Endothelial cell of umbilical vein (primary cell): ENCODE measurements at places on chromosomes 4 and X. TPM values are rescaled to one million over a fixed set of nuclear protein-coding genes. Genes with fewer than 3 reads are reported as not detected.

SYTL4 gene
- 18.4 and 25.6 TPM in 2 replicates for total RNA-seq

DNA sequence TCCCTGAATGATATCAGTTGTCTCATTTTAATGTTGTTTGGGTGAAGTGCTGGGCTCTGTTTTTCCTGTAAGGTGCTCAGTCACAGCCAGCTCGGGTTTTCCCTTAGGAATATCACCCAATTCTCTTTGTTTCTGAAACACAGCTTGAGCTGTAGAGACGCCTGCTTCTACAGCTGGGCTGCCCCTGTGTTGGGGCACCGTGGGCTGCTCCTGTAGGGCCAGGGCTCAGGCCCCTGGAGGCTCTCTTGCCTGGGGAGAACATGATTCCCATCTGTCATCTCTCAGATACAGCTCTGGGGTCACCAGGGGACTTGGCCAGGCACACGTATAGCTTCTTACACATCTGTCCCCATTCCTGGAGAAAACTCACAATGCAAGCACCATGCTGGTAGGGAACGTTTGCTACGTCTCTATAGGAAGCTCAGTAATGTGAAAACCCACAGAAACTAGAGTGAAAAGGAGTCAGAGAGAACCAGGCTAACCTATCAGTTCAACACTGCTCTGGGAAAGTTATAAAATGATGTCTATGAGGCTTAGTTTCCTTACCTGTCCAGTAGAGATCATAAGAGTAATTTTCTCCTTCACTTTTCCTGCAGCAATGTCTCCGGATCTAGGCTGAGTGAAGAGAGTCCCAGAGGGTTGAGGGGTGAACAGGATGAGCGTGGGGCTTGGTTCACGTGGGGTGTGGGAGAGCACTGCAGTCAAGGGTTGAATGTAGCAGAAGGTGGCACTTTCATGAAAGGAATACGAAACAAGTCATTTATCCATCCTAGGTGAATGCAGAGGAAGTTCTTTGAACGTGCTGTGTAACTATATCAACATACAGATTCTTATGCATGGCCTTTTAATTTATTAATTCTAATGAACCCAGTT is 14.5 kb downstream of the FHDC1 start:
- DNase-seq, result no peak

PLK4 gene
- total RNA-seq, result 34.8 and 37.7 TPM in 2 replicates

GRCh38 chr4:121690001-121690400 is 6.8 kb downstream of the ANXA5 start:
- peak; percentile 43 for DNase-seq

CRMP1 gene
- not detected in 2 replicates for total RNA-seq

EGFL6 gene
- not detected in 2 replicates for total RNA-seq

GRCh38 chr4:100879471-100879870 is 361.6 kb upstream of the EMCN start:
- DNase-seq, result no peak

- no peak for DNase-seq
Measured at GRCh38 chrX:103704863-103705262, 5.8 kb upstream of the TMEM31 start.

DNA sequence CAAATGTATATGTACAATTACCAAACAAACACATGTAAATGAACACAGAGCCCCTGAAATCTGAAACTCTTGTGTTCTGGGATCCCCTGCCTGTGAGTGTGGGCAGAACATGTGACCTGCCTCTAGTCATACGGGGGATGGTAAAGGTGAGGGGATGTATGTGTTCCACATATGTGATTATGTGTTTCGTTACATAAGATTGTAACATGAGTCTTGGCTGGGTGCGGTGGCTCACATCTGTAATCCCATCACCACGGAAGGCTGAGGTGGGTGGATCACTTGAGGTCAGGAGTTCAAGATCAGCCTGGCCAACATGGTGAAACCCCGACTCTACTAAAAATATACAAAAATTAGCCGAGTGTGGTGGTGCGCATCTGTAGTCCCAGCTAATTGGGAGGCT is 37.1 kb upstream of the SLC2A9 start:
- no peak for DNase-seq

DNA sequence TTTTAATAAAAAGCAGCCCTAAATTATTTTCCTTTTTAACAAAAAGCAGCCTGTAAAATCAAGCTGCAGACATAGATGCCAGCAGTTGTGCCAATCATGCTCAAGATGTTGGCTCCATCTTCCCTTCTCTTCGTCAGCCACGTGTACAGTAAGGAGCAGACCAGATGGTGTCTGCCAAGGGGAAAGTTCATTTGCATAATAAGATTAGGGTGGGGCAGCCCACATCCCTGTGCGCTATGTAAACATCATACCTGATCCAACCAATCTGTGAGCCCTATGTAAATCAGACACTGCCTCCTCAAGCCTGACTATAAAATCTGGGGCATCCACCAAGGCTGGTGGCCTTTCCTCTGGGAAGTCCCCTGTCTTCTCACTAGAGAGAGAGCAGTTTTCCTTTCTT is 23.1 kb upstream of the C1GALT1C1 start:
- no peak for DNase-seq

- peak; percentile 21 for DNase-seq
Measured at GRCh38 chr4:6372649-6373525, 99.5 kb downstream of the PPP2R2C start.

PARM1 gene
- total RNA-seq, result not detected in 2 replicates

GRCh38 chrX:106613277-106613676 is 1.5 kb downstream of the RADX start:
- no peak for DNase-seq

FGG gene
- total RNA-seq, result not detected in 2 replicates

DNA sequence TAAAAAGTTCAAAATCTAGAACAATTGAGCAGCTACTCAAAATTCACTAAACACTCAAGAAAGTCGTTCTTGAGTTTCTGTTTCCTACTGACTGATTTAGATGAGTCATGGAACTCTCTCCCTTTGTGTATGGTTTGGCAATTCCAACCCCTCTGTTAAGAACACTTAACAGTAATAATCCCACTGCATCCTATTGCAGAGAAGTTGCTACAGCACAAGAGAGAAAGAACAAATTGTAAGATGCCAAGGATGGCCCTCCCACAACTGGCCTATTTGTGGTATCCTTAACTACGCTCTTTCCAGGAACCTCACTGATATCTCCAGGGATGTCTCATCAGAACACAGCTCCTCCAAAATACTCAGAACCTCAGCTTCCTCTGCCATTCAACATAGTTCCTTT is 701.8 kb upstream of the TENM3 start:
- no peak for DNase-seq

- DNase-seq, result no peak
Measured at GRCh38 chr4:101306764-101307615, 40.3 kb downstream of the PPP3CA start.

PIR gene
- 92.1 and 108 TPM in 2 replicates for total RNA-seq

DNA sequence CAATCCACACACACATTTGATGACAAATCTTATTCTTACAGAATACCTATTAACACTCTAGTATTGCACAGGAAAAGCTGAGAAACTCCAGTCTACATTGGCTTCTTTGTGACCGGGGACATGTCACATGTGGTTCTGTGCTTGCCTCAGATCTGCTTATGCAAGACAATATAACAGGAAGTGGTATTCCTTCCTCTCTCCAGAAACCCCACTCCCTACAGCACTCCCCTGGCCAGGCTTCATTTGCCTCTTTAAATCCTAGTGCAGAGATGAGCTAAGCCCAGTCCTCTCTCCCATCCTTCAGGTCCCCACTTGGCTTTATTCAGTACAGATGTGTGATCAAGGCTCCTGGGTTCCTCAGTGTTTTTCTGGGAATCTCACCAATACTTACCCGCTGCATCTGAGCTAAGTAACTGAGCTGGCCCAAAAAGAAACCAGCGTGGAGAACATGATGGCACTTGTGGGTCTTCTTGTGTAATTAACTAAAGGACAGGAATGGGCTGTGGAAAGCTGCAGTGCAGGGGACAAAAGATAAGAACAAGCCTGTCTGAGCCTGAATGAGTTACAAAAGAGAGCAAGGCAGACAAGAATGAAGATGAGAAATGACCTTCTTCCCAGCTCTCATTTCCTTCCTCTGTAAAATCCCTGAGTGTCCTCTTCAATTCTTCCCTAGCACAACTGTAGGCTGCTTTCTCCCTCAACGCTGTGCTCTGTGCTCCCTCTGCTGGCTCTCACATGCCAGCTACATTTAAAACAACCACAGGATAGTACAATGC is 105.6 kb downstream of the HNRNPD start:
- peak; percentile 37 for DNase-seq

IL21 gene
- not detected in 2 replicates for total RNA-seq

SPRY1 gene
- total RNA-seq, result 43.7 and 59.6 TPM in 2 replicates

DNA sequence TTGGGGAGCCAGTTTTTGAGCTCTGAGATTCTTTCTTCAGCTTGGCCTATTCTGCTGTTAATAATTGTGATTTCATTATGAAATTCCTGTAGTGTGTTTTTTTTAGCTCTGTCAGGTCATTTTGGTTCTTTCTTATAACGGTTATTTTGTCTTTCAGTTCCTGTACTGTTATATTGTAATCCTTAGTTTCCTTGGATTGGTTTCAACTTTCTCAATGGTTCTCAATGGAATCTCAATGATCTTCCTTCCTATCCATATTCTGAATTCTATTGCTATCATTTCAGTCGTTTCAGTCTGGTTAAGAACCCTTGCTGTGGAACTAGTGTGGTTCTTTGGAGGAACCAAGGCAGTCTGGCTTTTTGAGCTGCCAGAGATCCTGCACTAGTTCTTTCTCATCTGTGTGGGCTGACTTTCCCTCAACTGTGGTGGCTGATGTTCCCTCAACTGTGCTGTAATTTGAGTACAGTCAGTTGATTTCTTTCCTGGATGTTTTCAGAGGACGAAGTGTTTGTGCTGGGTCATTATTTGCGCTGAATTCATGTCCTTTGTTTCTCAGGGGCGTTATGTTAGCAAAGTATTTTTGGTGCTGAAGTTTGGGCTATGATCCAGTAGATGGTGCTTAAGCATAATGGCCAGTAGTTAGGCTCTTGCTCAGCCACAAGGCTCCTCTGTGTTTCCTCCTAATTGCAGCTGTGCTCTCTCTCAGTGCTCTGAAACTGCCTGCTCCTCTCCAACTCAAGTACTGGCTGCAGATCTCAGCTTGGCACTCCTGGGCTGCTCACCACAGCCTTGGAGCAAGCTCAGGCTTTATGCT is 27.5 kb downstream of the ENPEP start:
- DNase-seq, result no peak

BGN gene
- total RNA-seq, result 453 and 479 TPM in 2 replicates

GRCh38 chr4:81113024-81113423 is 82.5 kb downstream of the BMP3 start:
- DNase-seq, result no peak

DNA sequence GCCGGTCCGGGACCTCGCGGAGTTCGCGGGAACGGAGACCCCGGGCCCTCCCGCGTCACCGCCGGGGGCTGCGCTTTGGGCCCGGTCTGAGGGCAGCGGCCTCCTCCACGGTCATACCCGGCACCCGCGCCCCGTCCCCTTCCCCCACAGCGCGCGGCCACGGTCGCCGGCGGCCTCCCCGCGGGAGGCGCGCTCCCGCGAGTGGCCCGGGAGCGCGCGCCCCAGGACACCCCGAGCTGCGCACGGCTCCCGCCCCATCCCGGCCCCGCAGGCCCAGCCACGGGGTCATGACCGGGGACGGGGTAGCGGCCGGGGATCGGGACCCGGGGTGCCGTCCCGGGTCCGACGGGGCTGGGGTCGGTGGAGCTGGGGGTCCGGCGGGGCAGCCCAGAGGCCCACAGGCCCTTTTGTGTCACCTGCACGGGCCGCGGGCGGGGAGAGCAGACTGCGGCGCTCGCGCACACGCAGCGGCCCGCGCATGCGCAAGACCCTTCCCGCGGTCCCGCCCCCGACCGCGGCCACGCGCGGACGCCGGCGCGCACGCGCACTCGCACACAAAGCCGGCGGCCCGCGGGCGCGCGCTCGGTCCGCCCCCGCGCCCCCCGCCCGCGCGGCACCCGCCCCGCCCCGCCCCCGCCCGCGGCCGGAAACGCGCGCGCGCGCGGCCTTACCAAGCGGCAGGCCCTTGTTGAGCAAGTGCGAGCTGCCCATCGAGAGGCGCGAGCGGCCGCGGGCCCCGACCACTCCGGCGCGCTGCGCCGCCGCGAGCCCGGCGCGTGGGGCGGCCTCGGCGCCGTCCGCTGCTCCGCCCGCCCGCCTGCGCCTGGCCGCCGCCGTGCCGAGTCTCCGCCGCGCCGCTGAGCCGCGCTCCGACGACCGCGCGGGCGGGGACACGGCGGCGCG is at the start of gene CTBP1:
Gene CTBP1 (minus strand): TSS at position 886 of the 903 bp plus-strand sequence. CDS start 7,799 bp downstream, outside the sequence.
- DNase-seq, result peak; percentile 86

DNA sequence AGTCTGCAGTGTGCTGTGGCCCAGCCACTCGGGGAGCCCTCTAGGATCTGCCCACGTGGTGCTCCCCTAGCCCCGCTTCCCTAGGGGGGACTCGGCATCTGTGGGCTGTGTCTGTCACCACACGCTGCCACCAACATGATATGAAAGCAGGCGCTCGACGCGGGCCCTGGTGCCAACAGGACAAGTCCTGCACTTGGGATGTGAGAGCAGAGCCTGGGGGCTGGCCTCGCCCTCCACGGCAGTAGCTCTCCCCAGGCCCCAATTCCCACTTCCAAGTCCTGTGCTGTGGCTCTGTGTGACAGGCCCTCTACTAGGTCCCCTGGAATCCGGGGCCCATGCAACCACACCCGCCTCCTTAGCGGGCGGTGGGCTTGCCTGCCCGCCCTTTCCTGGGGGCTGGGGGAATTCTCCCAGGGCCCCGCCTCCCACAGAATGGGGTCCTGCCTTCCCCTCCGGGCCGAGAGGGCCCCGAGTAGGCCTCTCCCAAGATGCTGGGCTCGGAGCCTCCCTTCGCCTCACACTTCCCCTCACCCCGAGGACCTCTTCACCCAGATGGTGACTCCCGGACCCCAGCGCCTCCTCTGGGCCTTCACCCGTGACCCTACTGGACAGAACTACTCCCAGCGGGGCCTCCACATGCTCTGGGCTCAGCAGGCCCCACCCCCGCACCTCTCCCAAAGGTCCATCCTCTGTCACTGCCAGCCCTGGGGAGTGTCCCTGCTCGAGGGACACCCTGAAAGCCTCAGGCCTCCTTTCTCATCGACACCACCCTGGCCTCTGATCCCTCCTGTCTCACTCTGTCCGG is 11.2 kb downstream of the LRPAP1 start:
- no peak for DNase-seq

USP17L27 gene
- total RNA-seq, result not detected in 2 replicates

DNA sequence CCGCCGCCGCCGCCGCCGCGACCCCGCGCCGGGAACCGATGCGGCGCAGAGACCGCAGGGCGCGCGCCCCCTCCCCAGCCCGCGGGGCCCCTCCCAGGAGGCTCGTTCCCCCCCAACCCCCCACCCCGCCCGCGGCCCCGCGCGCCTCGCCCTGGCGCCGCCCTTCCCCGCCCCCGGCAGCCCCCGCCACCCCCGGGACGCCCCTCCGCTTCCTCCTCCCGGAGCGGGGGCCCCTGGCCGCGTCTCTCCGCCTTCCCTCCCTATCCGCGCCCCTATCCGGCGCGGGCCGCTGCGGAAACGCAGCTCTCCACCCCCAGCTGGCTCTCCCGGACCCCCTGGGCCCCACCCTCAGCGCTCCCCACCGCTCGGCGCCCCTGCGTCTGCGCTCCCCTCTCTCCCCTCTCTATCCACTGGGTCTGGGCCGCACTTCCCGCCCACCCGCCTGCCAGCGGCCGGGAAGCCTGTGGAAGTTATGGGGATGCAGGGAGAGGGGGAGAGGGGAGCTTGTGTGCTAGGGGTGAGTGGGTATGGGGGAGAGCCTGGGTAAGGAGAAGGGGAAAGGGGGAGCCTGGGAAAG is at the start of gene TMEM271:
Gene TMEM271 (minus strand): TSS at position 51 of the 577 bp plus-strand sequence. CDS start 233 bp downstream, outside the sequence.
- no peak for DNase-seq
